Stimulated activated CD4-positive, alpha-beta T cell treated with anti-CD3 and anti-CD28 coated beads, Interleukin-1b, Interleukin-23, amount 100 ng/mL, for 48 hours (primary cell): ENCODE measurements at places on chromosomes 11 and 22.

- no peak for DNase-seq
Observed at GRCh38 chr22:50626850-50627641, 906 bp downstream of the ARSA start.

DNA sequence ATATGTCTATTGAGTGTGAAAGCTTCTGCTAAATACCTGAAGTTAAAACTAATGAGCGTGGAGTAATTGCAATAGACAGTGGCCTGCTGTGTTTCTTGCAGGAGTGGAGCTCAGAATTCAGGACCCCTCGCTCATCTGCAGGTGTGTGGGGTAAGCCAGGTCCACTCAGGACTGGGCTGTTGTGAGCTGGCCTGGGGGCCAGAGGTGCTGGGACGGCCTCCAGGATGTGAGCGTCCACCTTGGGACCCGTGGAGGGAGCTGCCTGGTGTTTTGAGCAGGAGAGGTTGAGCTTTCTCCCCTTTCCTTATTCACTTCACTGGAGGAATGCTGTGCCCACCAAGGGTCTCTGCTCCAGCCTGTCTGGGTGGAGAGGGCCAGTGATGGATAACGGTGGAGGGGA, 681.2 kb downstream of the BRD1 start:
- DNase-seq: no peak

GRCh38 chr11:90744169-90744568, 521.3 kb upstream of the CHORDC1 start:
- no peak for DNase-seq

DNA sequence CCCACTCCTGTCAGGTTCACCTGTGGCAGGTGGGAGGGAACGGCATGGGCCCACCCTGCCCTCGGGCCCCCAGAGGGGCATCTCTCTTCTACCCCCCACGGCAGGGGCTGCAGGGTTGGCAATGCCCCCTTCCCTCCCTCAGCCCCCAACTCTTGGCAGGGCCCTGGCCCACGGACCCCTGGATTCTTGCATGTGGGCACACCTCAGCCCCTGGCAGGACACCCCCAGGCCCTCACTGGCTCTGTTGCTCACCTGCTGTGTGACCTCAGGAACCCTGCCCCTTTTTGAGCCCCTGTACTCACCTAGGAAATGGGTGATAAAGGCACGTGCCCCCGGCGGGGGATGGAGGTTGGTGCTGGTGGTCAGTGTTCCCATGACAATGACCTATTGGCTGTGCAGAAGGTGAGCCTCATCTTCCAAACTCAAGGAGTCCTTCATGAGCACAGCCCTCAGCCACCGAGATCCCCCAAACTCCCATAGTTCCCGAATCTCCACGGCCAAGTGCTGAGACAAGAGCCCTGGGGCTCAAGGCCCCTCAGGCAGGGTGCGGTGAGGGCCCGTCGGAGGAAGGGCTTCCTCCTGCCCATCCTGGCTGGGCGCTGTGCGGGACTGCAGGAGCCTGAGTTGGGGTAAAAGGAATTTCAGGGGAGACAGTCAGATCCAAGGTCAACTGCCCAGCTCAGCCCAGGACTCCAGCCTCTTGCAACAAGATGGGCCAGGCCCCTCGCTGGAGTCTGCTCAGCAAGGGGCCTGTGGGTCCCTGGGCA, 198.2 kb downstream of the IGLL1 start:
- DNase-seq: no peak

- no peak for DNase-seq
Observed at GRCh38 chr11:96278039-96278897, 64.7 kb downstream of the MAML2 start.

DNA sequence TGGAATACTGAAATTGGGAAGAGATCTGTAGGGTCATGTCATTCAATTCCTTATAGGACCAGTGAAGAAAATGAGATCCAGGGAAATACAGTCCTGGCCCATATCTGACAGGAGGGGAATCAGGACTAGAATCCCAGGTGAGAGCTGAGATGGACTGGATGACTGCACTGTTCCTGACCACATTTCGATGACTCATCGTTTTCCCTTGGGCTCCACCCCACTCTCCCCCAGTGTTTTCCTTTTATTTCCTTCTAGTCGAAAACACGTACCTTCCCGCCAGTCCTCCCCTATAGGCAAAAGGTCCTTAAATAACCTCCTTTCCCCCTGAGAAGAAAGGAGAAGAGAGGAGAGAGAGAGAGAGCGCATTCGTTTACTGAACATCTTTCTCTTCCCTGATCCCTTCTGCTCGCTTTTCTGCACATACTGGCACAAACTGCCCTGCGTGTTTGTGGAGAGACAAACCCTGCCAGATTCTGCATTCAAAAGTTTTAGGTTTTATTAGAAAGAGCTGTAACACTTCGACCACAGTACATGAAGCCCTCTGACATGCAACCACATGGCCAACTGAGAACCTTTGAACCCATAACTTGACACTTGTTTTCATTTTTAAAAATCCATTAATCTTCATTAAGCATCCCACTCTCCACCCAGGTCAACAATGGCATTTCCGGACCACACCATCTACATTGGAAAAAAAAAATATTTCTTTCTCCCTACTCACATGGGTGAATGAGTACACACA, 565.7 kb downstream of the METTL15 start:
- no peak for DNase-seq

DNA sequence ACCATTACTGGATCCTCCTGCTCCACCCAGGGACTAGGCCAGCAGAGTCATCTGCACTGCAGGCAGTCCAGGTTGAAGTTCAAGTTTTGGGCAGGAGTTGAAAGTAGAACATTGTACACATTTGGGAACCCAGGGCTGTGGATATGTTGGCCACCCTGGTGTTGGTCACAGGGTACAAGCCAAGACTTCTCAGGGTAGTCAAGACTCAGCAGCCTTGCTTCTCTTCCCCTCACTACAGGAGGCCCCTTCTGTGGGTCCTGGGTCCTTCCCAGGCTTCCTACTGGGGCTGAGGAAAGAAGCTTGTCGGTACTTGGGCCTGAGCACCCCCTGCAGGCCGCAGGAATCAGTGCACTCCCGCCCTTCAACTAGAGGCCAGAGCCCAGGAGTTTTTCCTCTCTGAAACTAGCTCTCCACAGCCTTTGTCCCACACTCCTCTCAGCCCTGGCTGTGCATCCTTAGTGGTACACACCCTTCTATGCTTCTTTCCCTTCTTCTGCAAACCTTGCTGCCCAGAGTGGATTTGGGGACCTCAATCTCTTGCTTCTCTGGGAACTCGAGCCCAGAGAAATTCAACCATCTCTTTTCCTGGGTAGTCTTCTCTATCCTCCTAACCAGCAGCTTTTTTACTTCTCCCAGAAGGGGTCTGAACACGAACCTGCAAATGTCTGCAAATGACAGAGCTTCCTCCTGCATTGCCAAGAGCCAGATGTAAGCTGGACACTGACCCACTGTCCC, 2.6 kb upstream of the HPX start:
- DNase-seq: peak; percentile 46

DNA sequence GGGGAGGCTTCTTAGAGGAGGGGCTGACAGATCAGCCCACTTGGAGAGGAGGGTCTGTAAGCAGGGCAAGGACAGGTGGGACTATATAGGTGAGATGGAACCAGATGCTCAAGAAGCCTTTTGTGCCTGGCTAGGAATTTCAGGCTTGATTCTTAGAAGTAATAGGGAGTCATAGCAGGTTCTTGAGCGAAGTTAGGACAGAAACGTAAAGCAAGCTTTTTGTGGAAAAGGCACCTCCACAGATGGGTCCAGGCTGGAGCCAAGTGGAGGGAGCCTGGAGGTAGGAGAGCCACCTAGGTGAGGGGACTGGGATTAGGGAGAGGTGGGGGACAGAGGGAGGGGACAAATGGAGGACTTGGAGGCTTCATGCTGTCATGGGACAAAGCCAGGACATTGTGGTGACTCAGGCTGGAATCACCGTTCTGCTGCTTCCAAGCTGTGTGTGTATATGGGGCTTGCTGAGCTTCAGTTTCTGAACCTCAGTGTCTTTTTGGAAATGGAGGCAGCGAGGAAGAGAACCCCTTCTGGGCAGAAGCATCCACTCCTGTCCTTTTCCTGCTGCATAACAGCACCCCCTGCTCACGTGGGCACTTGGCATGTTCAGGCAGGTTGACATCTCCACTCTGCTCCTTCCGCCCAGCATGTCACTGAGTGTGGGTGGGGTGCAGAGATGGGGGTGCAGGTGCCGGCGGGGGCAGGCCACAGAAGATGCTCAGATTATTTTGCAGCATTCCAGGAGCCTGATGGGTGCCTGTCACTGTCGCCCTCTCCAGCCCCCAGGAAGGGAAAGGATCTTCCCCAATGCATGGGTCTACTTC, 58.0 kb downstream of the MCM5 start:
- DNase-seq: no peak

- no peak for DNase-seq
Observed at GRCh38 chr11:117860139-117860538, 16.3 kb downstream of the FXYD6 start.

GRCh38 chr11:66607126-66607834, 9.2 kb upstream of the RBM14 start:
- DNase-seq: no peak

GRCh38 chr11:114109206-114110090, 49.9 kb downstream of the ZBTB16 start:
- DNase-seq: no peak

DNA sequence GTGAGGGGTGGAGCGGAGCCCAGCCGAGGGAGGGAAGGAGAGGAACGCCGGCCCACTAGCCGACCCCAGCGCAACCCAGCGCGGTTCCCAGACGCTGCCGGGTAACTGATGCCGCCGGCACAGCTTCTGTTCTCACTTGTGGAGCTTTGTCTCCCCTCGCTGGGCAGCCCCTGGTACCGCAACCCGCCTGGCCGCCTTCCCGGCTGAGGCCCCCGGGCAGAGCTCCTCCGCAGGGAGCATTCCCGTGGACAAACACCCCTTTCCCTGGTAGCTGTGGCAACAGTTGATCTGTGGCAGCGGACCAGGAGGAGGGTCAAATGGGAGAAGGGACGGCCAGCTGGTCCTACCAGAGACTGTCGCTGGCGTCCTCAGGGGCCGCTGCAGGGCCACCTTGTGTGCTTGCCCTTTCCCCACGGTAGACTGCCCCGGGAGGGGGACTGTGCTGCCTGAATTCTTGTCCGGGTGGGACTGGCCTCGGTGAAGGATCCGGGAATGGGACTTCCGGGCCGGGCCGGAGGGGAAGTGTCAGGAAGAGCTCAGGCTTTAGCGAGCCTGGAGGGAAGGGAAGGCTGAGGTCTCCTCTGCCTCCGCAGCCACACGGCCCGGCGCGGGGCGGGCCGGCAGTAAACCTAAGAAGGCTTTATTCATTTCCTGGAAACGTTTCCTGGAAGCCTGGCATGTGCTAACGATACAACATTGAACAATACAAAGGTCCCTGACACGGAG, 468.0 kb downstream of the OPCML start:
- no peak for DNase-seq
